ENCODE measurements at places on chromosomes 3 and 15. TPM values are rescaled to one million over a fixed set of nuclear protein-coding genes. Genes with fewer than 3 reads are reported as not detected.

DNA sequence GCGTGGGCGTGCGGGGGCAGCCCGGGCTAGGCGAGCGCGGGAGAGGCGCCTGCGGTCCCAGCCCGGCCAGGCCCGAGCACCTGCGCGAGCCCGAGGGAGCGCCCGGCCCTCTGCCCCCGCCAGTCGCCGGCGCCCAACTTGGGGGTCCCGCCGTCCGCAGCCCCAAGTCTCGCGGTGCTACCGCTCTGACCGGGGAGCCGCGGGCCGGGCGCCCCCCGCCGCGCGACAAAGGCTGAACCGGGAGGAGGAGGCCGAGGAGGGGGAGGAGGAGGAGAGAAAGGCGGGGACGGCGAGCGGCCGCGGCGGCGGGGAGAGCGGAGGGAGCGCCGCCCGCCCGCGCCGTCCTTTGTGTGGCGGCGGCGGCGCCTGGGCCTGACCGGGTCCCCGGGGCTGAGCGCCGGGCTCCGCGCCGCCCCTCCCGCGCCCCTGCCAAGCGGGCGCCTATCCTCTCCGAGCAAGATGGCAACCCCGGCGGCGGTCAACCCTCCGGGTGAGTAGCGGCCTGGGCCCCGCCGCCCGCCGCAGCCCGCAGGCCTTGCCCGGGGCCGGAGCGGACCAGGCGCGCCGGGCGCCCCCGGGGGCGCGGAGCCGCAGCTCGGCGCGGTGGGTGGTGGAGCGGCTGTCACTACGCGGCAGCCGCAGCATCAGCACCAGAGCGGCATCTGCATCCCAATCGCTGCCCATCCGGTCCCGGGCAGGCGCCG lies at the start of gene ARNT2:
ARNT2 (plus strand) TSS at position 326 of the 704 bp plus-strand sequence; CDS start at position 460, 134 bp downstream.
- no peaks in the 10 kb centered on the region for H3K4me1 ChIP-seq
- H3K27ac ChIP-seq: no peak within 1 kb of the TSS
- peak within 1 kb of the TSS; percentile 53 for H3K4me3 ChIP-seq
- H3K36me3 ChIP-seq: no peaks in the 10 kb centered on the region
- H3K27me3 ChIP-seq: peaks cover 48% of the 10 kb centered on the region

GRCh38 chr15:34133511-34133910 lies 31.6 kb downstream of the PGBD4 start:
- no peak for DNase-seq
- H3K4me3 ChIP-seq: no peak overlapping the region
- no peaks in the 10 kb centered on the region for H3K36me3 ChIP-seq
- no peaks in the 10 kb centered on the region for H3K27me3 ChIP-seq
- H3K4me1 ChIP-seq: no peaks in the 10 kb centered on the region

- peaks cover 1% of the 10 kb centered on the region for H3K27me3 ChIP-seq
- H3K4me3 ChIP-seq: no peak overlapping the region
- DNase-seq: no peak
- no peaks in the 10 kb centered on the region for H3K4me1 ChIP-seq
- no peak overlapping the region for H3K27ac ChIP-seq
These were observed 109.2 kb downstream of the EEFSEC start for GRCh38 chr3:128262457-128262856.

DNA sequence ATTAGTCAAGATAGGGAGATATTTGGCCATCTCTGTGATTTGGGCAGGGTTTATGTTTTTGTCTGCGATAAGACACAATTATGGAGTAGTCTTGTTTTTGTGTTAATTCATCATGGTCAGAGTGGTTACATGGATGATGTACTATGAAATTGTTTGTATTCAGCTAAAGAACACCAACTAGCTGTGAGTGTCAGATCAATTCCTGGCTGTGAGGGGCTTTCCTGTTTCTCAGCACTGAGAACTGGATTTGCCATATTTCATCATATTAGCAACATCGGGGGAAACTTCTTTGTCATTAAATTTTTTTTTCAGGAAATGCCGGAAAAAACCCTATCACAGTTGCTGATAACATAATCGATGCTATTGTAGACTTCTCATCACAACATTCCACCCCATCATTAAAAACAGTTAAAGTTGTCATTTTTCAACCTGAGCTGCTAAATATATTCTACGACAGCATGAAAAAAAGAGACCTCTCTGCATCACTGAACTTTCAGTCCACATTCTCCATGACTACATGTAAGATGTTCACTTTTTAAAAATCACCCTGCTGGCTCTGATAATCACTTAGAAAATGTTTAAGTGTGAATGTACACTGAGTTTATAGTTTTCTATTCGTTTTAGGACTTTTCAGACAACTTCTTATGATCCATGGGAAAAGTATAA lies 49.2 kb downstream of the PARP15 start:
- H3K27me3 ChIP-seq: peaks cover 39% of the 10 kb centered on the region
- no peak overlapping the region for H3K27ac ChIP-seq
- no peak overlapping the region for H3K4me3 ChIP-seq
- H3K4me1 ChIP-seq: no peaks in the 10 kb centered on the region

DNA sequence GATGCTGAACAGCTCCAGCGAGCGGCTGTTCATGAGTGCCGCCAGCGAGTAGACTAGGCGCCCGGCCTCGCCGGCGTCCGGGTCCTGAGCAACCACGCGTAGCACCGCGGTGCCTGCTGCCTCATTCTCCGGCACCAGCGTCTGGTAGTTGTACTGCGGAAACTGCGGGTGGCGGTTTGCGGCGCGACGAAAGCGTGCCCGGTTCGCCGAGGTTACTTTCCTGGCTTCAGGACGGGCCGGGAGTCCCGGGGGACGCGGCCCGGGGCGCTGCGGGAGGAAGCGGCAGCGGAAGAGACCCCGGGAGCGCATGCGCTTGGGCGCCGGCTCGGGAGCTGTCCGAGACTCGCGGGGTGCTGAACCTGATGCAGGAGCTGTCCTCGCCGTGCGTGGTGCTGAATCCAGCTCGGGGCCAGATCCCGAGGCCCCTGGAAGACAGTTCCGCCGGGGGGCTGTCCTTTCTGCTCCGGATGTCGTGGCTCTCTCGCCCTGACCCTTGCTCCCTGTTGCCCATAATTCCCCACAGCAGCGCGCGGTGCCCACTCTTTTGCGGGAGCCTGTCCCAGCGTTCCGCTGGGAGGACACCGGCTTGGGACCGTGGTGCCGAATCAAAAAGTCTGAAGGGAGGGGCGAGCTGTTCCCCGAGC lies 1.1 kb downstream of the CELSR3 start:
- H3K36me3 ChIP-seq: peaks cover 26% of the 10 kb centered on the region
- peaks cover 11% of the 10 kb centered on the region for H3K27me3 ChIP-seq
- H3K4me1 ChIP-seq: peaks cover 17% of the 10 kb centered on the region
- DNase-seq: peak; percentile 9
- H3K4me3 ChIP-seq: peak overlapping the region; percentile 54
- no peak overlapping the region for H3K27ac ChIP-seq

GRCh38 chr3:197202694-197203093 lies 95.7 kb downstream of the DLG1 start:
- no peak overlapping the region for H3K27ac ChIP-seq
- H3K4me3 ChIP-seq: no peak overlapping the region
- H3K4me1 ChIP-seq: peaks cover 53% of the 10 kb centered on the region
- H3K27me3 ChIP-seq: no peaks in the 10 kb centered on the region
- H3K36me3 ChIP-seq: no peaks in the 10 kb centered on the region

- H3K27ac ChIP-seq: no peak overlapping the region
- no peaks in the 10 kb centered on the region for H3K36me3 ChIP-seq
- H3K4me3 ChIP-seq: no peak overlapping the region
- no peaks in the 10 kb centered on the region for H3K27me3 ChIP-seq
- DNase-seq: no peak
- H3K4me1 ChIP-seq: peaks cover 39% of the 10 kb centered on the region
These were observed 11.4 kb upstream of the RAB8B start for GRCh38 chr15:63178034-63178433.

DNA sequence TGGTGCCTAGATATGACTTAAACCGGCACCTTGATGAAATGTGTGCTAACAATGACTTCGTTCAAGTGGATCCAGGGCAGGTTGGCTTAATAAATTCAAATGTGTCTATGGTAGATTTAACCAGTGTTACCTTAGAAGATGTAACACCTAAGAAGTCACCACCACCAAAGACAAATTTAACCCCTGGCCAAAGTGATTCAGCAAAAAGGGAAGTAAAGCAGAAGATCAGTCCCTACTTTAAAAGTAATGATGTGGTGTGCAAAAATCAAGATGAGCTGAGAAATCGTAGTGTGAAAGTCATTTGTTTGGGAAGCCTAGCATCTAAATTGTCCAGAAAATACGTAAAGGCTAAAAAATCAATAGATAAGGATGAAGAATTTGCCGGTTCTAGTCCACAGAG lies 1.1 kb downstream of the FAN1 start:
- H3K27ac ChIP-seq: no peak overlapping the region
- H3K4me3 ChIP-seq: peak overlapping the region; percentile 93
- DNase-seq: no peak
- H3K36me3 ChIP-seq: peaks cover 15% of the 10 kb centered on the region
- H3K27me3 ChIP-seq: peaks cover 3% of the 10 kb centered on the region
- peaks cover 35% of the 10 kb centered on the region for H3K4me1 ChIP-seq

DNA sequence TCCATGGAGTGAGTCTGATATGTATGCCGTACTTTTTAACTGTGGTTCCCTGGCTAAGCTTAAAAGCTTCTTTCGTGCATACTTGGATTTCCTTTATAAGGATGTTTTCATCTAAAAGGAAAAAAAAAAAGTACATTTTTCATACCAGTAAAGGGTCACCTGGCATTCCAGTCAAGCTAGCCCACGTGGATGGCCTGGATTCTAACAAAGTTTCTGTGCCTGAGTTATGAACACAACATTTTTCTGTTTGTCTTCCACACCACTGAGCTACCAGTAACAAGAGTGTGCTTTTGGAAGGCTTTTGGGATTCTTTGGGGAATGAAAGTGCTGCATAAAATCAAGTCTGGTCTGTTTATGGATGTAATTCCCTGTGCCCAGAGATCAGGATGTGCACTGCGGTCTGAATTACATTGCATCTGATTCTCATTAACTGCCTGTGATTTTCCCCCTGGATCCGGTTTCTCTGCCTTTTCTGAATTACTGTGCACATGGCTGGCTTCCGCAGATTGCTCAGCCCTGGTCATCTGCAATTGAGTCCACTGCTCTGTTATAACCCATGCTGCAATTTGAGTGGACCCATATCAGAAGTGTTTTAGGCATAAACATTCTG lies 38.2 kb upstream of the MAGI1 start:
- H3K36me3 ChIP-seq: no peaks in the 10 kb centered on the region
- peak overlapping the region; percentile 85 for H3K27ac ChIP-seq
- no peaks in the 10 kb centered on the region for H3K27me3 ChIP-seq
- peaks cover 37% of the 10 kb centered on the region for H3K4me1 ChIP-seq
- peak; percentile 63 for DNase-seq
- H3K4me3 ChIP-seq: peak overlapping the region; percentile 66

- peaks cover 16% of the 10 kb centered on the region for H3K4me1 ChIP-seq
- no peak overlapping the region for H3K27ac ChIP-seq
- H3K4me3 ChIP-seq: no peak overlapping the region
- no peaks in the 10 kb centered on the region for H3K36me3 ChIP-seq
- DNase-seq: no peak
- peaks cover 6% of the 10 kb centered on the region for H3K27me3 ChIP-seq
These were observed 6.7 kb upstream of the BFSP2 start for GRCh38 chr3:133393204-133393603.

GRCh38 chr15:73711526-73711925 lies 27.3 kb downstream of the CD276 start:
- DNase-seq: no peak
- peaks cover 3% of the 10 kb centered on the region for H3K27me3 ChIP-seq
- H3K4me1 ChIP-seq: no peaks in the 10 kb centered on the region

DNA sequence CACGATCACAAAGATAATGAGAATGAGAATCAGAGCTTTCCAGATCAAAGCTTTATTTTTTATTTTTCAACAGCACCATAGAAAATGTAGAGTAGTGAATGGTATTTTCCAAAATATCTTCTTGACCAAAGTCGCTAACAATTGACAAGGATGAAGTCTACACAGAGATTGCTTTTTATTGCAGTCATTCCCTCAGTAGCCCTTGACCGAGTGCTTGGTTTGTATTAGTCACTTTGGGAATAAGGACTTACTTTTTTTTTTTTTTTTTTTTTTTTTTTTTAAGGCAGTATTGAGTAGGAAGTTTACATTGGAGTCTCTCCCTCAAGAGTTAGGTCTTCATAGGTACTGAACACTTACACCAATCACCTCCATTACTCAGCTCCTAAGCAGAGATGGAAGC lies 39.8 kb downstream of the THRB start:
- H3K4me1 ChIP-seq: no peaks in the 10 kb centered on the region
- DNase-seq: no peak
- no peak overlapping the region for H3K27ac ChIP-seq
- H3K27me3 ChIP-seq: no peaks in the 10 kb centered on the region
- no peak overlapping the region for H3K4me3 ChIP-seq
- no peaks in the 10 kb centered on the region for H3K36me3 ChIP-seq

DNA sequence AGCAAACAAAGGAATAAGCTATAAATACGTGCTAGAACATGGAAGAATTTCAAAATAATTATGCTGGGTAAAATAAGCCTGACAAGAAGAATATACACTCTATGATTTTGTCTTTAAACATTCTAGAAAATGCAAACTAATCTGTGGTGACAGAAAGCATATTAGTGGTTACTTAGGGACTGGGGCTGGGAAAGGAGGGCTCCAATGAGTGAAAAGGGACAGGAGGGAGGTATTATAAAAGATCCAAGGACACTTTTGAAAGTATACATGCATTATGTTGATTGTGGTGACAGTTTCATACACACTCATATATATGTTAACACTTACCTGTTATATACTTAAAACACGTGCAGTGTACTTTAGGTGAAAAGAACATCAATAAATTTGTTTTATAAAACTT lies 23.0 kb downstream of the MYH15 start:
- H3K27ac ChIP-seq: no peak overlapping the region
- no peaks in the 10 kb centered on the region for H3K36me3 ChIP-seq
- H3K4me1 ChIP-seq: peaks cover 40% of the 10 kb centered on the region
- H3K27me3 ChIP-seq: 0 out of 2 replicates have a peak, but pooled peaks cover 2% of the 10 kb centered on the region

DNA sequence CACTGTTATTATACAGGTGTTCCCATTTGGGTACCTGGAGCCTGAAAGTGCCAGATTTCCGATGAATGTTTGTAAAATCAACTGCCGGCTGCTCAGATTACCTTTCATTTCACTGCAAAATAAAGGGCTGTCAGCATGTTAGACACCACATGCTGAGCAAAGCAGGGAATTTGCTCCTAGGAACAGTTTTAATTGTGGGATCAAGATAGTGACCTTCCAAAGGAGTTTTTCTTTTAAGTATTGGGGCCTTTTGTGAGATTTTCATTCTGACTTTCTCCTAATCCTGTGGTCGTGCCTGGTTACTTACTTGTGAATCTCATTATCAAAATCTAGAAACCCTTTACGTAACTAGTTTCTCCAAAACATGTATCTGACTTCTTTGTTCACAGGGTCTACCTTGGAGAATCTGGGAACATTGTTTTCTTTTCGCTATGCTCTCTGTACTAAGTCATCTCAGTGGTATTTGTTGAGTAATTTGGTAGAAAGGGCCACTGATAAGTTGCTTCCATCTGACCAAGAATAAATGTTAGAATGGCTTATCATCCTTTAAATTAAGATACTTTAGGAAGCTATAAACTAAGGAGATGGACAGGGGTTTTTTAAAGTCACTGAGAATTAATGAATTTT lies 40.8 kb upstream of the LRTM1 start:
- H3K4me1 ChIP-seq: peaks cover 76% of the 10 kb centered on the region
- DNase-seq: peak; percentile 61
- no peaks in the 10 kb centered on the region for H3K27me3 ChIP-seq
- peak overlapping the region; percentile 63 for H3K4me3 ChIP-seq

GRCh38 chr3:171494457-171495109 lies 34.4 kb upstream of the TNIK start:
- H3K36me3 ChIP-seq: no peaks in the 10 kb centered on the region
- no peak overlapping the region for H3K4me3 ChIP-seq
- no peak for DNase-seq
- H3K27ac ChIP-seq: no peak overlapping the region
- peaks cover 1% of the 10 kb centered on the region for H3K27me3 ChIP-seq

The IL20RB gene
- total RNA-seq: 1.5 TPM

The PBRM1 gene
- 52.4 TPM for total RNA-seq

The FBXW12 gene
- total RNA-seq: not detected

The KNL1 gene
- total RNA-seq: 16.2 TPM

The EXD1 gene
- not detected for total RNA-seq

The SENP8 gene
- 4.1 TPM for total RNA-seq

The CILP gene
- total RNA-seq: not detected

The SNTN gene
- total RNA-seq: not detected

The RNF123 gene
- total RNA-seq: 34.8 TPM

The TICRR gene
- total RNA-seq: 4.4 TPM

Measured in HFFc6 (cell line).